ENCODE measurements at places on chromosomes 2 and 18. TPM values are rescaled to one million over a fixed set of nuclear protein-coding genes. Genes with fewer than 3 reads are reported as not detected.

DNA sequence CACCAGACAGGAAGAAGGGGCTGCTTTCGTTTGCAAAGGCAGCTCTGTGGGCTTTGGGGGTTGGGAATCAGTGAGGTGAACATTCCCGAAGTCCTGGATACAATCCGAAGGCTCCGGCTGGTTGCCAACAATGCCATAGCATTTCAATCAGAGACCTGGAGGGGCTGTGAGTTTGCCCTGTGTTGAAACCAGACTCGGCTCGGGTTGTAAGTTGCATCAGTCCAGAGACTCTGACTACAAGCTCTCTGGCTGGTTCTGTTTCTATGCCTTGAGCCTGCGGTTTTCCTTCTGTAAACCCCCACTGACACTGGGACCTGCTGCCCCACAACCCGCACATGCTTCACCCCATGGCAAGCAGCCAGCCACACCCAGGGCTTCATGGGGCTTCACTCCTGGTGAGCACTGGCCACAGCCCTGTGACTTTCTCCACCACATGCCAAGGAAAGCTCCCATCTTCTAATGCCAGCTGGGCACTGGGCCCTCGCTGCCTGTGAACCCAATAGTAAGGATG is 85.7 kb upstream of the ODC1 start:
- DNase-seq: peak; percentile 52

DNA sequence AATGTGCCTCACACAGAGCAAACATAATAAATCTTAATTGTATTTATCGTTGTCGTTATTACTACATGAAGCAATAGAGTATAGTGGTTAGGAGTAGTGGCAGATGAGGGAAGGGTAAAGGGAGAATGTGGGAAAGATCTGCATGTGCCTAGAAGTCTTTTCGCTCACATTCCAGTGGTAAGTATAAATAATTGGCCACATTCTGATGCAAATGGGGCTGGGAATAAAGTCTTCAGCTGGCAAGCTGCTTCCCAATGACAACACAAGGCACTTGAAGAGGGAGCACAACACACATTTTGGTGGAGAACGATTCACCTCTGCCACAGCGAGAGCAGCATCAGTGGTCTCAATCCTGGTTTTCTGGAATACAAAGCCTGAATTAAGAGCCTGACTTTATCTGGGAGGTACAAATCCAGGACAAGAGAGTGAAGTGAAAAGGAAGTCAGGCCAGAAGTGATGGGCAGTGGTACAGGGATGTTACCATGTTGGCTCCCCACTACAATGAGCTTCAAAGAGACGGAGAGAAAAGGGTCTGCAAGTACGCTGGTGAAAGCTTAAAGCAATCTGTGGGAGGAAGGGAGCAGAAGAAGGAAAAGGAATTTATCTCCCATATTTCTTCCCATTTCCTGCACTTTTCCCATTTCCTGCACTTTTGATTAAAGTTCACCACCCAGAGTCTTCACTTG is 112.3 kb downstream of the ARHGAP15 start:
- no peak for DNase-seq

GRCh38 chr2:122516775-122517174 is 761.3 kb downstream of the TSN start:
- DNase-seq: no peak

Gene UGT1A9
- total RNA-seq: not detected

Gene ALPI
- not detected for total RNA-seq
